H9 (cell line): ENCODE measurements at places on chromosomes 5 and 9.

- no peak for DNase-seq
These were observed 108.5 kb downstream of the C9orf152 start for GRCh38 chr9:110099236-110100095.

DNA sequence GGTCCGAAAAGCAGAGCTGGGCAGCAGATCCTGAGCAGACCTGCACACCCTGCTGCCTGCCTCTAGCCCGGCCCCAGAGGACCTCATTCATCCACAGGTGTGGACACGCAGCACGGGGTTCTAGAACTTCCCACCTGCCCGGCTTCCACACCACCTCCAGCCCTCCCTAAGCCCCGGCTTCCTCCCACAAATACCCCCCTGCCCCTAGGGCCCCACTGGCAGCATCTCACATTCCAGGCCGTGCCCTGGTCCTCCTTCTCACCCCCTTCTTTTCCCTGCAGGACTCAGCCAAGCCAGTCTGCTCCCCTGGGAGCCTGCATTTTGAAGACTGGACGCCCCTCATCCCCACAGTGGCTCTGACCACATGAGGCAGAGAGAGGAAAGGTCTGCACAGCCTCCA lies 138.9 kb downstream of the ADAMTS2 start:
- no peak for DNase-seq

DNA sequence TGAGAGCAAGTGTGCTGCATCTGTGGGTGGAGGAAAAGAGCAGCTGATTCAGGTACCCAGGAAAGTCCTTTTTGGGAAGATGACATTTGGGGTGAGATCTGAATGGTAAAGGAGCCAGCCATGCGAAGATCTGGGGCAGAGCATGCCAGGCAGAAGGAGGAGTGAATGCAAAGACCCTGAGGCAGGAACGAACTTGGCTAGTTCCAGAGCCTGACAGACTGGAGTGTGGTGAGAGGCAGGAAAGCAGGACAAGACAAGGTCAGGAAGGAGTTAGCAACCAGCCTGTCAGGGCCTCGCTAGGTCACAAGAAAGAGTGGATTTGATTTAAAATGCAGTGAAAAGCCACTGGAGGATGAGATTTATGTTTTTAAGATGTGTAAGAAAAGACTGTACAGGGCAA lies 28.2 kb downstream of the RGS7BP start:
- no peak for DNase-seq

DNA sequence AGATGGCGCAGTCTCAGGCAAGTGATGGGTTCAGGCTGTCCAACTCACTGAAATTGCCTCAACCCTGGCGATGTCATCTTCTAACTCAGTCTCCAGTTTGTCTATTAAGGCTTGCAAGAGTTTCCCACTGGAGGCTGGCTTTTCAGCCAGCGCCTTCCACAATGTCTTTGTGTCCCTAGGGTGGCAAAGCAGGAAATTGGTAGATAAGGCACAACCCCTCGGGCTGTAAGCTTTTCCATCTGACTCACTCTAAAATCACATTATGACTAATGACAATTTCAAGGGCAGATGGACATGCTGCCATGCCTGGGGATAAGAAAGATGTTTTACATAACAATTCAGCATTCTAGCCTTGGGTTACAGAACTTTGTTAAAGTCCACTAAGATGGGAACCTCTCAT lies 61.9 kb downstream of the MROH2B start:
- no peak for DNase-seq

- DNase-seq, result no peak
These were observed 304.5 kb downstream of the TRPM3 start for GRCh38 chr9:70816891-70817290.

- no peak for DNase-seq
These were observed 18.4 kb upstream of the RFK start for GRCh38 chr9:76412638-76413037.
